Natural killer cell treated with Interleukin-12 subunit alpha and Interleukin-12 subunit beta and Interleukin-15 and Interleukin-18, amount 100 ng/mL, for 72 hours (primary cell): ENCODE measurements at places on chromosomes 5 and 9.

- DNase-seq, result no peak
Observed at GRCh38 chr9:126980231-126980630, 65.6 kb downstream of the RALGPS1 start.

GRCh38 chr5:127612441-127613141 lies 36.3 kb upstream of the CTXN3 start:
- DNase-seq, result no peak

- no peak for DNase-seq
Observed at GRCh38 chr9:130998597-130999244, 10.3 kb upstream of the LAMC3 start.

GRCh38 chr5:15864536-15865215 lies 314.9 kb downstream of the MARCHF11 start:
- no peak for DNase-seq

DNA sequence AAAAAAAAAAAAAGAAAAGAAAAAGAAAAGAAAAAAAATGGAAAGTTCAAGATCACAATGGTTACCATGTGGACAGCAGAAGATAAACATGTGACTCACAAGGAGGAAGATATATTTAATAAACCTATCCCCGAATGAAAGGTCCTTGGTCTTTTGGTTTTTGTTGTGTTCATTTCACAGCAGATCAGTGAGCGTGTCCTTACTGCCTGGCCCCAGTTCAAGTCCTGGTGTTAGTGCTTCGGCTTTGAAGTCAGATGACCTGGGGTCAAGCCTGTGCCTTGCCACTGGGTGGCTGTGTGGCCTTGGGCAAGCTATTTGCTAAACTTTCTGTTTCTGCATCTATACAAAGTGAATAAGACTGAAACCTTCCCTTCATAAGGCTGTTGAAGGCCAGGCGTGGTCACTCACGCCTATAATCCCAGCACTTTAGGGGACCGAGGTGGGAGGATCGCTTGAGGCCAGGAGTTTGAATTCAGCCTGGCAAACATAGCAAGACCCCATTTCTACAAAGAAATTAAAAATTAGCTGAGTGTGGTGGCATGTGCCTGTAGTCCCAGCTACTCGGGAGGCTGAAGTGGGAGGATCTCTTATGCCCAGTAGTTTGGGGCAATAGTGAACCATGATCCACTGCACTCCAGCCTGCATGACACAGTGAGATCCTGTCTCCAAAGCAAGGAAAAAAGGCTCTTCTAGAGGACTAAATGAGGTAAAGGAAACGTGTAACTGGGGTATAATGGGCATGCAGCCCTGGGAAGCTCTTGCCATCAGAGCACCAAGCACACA lies 94.5 kb upstream of the SPATA31D4 start:
- no peak for DNase-seq
